ENCODE measurements at places on chromosomes 4 and X. TPM values are rescaled to one million over a fixed set of nuclear protein-coding genes. Genes with fewer than 3 reads are reported as not detected.

GRCh38 chr4:125283707-125284279 lies 31.0 kb upstream of the FAT4 start:
- DNase-seq = no peak

DNA sequence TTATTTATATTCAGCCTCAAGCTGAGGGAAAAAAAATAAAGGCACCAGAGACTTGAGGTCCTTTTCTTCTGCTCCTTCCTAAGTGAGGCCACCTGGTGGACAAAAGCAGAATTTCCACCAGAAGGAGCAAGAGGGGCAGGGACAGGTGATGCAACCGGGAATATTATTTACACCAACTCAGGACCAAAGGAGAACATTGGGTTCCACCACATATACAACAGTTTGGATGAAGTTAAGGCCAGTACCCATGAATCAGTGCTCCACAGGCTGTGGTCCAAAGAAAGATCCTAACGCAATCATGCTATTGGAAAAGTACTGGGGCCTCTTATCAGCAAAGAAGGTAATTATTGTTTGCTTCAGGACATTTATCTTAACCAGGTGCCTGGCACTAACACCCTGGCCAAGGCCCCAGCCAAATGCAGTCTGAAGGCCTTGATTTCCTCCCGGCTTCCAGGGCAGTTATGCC lies 57.4 kb downstream of the TSC22D3 start:
- DNase-seq = no peak

The SGMS2 gene
- polyA plus RNA-seq = 40.0 TPM

The TMPRSS11B gene
- polyA plus RNA-seq = not detected

The GABRB1 gene
- polyA plus RNA-seq = not detected

The CSN1S1 gene
- not detected for polyA plus RNA-seq

DNA sequence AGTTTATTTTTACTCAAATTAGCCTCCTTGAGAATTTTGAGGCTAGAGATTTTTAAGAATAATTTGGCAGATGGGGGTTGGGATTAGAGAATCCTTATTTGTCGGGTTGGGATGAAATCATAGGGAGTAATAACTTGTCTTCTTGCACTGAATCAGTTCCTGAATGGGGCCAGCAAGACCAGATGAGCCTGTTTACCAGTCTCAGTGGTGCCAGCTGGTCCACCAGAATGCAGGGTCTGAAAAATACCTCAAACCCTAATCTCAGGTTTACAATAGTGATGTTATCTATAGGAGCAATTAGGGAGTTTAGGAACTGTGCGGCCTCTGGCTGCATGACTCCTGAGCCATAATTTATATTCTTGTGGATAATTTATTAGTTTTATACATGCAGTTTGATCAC lies 705.9 kb upstream of the AGA start:
- DNase-seq = no peak

GRCh38 chrX:115367455-115367854 lies 77.9 kb downstream of the LUZP4 start:
- no peak for DNase-seq

GRCh38 chrX:68503836-68504636 lies 5.2 kb downstream of the YIPF6 start:
- DNase-seq = no peak

Data from BJ (cell line).